ENCODE measurements at places on chromosomes 16 and 17.

GRCh38 chr17:45246861-45247428 is 14.9 kb downstream of the SPATA32 start:
- DNase-seq, result peak; percentile 76

GRCh38 chr16:76583945-76584344 is 306.7 kb downstream of the CNTNAP4 start:
- no peak for DNase-seq

DNA sequence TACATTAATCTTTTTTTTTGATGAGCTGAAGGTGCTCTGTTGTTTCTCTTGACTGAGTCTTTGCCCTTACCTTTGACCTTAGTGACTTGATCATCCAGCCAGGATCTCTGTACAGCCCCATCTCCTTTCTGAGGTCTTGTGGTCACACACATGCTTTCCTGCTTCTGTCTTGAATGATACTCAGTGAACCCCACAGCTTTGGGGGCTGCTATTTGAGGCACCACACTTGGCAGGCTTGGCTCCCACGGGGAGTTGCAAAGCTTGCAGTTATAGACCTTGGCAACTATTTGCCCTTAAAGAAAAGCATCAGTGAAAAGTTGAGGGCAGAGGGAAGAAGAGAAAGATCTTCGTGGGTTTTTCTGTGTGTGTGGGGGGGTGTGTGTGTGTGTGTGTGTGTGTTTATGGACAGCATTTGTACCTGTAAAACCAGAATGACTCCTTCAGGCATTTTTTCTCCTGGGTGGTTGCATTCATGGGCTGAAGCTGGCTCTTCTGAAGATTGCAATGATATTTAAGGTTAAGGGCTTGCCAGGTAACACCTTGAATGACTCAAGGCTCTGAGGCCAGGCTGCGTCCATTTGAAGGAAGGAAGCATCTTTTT is 101.6 kb downstream of the MSI2 start:
- DNase-seq, result no peak

DNA sequence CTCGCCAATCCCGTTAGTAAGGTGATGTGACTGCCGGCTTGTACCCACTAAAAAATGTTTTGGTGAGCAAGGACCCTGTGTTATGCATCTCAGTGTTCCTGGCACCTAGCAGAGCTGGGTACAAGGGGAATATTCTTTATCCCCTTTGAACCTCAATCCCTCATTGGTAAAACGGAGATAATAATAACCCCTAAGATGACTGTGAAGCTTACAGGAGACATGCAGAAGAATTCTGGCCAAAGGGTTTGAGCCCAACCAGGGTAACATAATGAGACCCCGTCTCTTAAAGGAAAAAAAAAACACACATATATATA is 896 bp downstream of the GGA2 start:
- DNase-seq, result no peak

GRCh38 chr17:38848557-38848891 is 5.0 kb downstream of the RPL23 start:
- no peak for DNase-seq

- DNase-seq, result no peak
These were observed 181.6 kb downstream of the DNAH9 start for GRCh38 chr17:11779892-11780291.

DNA sequence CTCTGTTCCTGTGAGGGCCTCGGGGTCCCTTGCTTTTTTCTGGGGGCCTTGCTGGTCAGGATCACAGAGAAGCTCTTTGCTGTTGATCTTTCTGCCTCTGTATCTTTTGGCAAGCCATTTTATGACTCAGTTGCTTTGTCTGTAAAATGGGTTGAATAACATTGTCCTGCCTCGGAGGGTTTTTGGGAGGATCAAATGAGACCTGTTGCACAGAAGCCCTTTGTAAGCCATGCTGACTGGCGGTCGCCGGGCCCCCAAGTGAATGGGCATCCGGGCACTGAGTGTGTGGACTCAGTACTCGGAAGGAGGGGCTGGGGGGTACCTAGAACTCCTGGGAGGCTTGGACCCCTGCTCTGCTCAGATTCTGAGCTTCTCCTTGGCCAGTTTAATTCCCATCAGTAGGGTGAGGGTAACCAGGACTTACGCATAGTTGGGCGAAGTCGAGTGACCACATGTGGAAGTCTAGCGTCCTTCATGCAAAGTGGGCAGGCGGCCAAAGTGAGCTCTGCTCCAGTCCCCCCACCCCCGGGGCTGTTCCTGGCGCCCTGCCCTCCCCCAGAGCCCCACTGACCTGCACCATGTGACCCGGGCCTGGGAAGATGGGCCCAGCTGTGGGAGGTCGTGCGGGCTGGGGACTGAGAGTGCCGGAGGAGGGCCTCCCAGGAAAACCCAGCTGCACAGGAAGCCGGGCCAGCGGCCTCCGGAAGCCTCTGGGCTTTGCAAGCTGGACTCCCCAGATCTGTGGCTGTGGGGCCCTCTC is 284.0 kb downstream of the SEC14L1 start:
- DNase-seq, result no peak

GRCh38 chr17:21125862-21126261 is 902 bp upstream of the DHRS7B start:
- DNase-seq, result peak; percentile 57

DNA sequence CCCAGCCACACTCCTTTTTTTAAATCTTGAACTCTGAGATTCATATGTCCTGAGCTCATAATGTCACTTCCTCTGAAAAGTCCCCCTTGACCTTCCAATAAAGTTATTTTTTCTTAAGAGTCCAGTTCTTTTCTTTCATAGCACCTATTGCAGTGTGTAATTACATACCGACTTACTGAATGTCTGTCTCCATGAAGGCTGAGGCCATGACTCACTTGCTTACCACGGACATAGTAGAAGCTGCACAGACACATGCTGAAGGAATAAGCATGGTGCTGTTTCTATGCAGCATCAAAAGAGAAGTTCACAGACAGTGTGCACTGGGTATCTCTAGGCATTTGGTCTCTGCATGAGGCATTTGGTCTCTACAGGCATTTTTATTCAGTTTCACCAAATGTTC is 77.2 kb downstream of the C17orf67 start:
- no peak for DNase-seq

DNA sequence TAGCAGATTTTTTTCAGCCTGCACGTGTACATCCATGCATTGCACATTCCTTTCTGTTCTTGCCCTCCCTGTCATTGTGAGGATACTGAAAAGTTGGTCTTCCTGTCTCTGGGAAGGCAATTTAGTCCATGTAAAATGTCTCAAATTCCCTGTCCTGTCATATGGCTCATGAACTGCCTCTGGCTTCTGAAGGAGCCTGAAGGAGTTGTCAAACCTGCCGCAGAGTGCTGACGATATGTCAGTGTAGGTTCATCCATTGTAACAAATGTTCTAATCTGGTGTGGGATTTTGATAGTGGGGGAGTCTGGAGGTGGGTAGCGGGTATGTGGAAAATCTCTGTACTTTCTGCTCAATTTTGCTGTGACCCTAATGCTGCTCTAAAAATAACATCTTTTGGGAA is 59.6 kb downstream of the YPEL2 start:
- no peak for DNase-seq

DNA sequence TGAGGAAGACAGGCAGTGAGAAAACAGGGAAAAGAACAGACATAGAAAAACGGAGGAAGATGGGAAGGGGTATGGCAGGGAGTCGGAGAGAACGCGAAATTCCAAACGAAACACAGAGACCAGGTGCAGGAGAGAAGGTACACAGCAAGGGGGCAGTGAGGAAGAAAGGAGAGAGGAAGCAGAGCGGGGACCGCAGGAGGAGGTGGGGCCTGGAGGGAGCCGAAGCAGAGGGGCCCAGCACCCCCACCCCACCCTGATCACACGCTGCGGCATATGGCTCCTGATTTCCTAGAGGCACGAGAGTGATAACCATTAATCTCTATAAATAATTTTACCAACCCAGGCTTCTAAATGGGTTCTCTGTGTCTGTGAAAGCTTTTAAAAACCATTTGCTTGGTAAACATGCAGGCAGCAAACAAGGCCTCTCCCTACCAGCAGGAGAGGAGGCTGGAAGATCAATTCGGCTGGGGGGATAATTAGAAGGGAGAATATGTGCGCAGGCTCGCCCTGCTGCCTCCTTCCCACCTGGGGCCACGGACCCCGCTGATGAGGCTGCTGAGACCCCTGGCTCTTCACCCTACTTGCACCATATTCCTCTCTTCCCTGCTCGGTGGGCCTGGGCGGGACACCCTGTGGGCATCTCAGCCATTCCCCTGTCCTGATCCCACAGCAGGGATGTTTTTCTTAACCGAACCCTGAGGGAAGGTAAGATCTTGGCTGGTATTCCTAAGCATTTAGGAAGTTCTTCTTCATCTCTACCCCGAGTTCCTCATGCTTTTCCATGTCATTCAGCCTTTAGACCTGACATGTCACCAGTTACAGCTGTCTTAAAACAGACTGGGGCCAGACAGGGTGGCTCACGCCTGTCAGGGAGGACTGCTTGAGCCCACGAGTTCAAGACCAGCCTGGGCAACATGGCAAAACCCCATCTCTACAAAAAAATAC is 86.7 kb downstream of the TMEM132E start:
- DNase-seq, result no peak

DNA sequence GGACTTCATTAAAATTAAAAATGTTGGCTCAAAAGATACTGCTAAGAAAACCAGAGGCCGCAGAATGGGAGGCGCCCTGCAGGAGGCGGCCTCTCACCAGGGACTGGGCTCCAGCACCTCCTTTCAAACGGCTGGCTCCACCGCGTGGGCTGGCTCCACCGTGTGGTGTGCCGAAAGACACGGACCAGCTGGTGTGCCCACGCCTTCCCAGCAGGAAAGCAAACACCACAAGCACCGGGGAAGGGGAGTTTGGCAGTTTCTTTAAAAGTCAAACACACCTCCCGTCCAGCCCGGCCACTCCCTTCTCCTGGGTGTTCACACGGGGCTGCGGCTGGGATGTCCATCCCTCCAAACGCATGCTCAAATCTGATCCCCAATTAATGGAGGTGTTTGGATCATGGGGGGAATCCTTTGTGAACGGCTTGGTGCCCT is 13.9 kb downstream of the HAGH start:
- DNase-seq, result peak; percentile 54

- DNase-seq, result peak; percentile 43
These were observed 24.8 kb downstream of the MYO18A start for GRCh38 chr17:29155227-29155965.

- no peak for DNase-seq
These were observed 18.4 kb downstream of the GOSR1 start for GRCh38 chr17:30495586-30495985.

DNA sequence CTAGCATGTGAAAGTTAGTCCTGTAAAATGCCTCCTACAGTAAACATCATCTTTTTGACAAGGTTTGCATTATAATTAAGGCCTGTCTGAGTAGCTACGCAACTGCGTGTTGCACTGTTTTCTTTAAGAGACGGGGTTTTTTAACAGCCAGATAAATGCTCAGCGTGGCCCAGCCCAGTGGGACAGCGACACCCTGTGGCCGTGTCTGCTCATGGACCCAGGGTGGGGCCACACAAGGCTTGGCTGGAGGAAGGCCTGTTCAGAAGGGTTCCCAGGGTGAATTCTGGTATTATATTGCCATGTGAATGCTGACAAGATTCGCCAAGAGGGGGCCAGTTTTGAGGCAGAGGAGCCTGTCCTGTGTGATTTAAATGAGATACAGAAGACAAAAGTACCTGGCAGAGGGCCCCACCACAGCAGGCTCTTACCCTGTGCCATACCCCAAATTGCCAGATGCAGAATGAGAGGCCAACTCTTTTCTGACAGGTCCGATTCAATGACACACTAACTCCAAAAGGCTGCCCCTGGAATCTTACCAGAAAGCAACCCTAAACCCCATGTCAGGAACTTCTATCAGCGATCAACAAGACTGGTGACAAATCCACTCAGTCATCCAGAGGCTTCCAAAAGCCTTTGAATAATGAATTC is 65.9 kb upstream of the IRX6 start:
- peak; percentile 19 for DNase-seq

GRCh38 chr16:2155977-2156848 is 631 bp downstream of the TRAF7 start:
- DNase-seq, result no peak

GRCh38 chr17:76558198-76559095 is 18.6 kb downstream of the PRCD start:
- no peak for DNase-seq

DNA sequence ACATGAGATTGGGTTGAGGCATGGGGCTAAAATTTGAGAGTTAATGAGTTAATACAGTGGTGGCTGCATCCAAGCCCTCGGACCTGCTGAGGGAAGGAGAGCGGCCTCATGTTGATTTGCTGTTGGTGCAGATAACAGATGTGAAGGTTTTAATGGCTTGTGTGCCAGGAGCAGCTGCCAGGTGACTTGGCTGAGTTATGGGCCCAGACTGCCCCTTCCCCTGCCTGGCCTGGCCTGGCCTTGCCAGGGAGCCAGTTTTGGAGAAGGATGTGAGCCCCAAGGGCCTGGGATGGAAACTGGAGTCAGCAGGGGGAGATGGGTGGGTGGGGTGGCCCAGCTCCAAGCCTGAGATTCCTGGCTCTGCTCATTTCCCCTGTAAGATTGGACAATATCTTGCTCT is 230.1 kb downstream of the CBLN1 start:
- DNase-seq, result no peak

- DNase-seq, result no peak
These were observed 8.1 kb downstream of the MEIOB start for GRCh38 chr16:1863681-1864460.

GRCh38 chr17:65359016-65359415 is 202.4 kb downstream of the AXIN2 start:
- no peak for DNase-seq

- DNase-seq, result no peak
These were observed 16.3 kb downstream of the ITGAD start for GRCh38 chr16:31409433-31409832.

DNA sequence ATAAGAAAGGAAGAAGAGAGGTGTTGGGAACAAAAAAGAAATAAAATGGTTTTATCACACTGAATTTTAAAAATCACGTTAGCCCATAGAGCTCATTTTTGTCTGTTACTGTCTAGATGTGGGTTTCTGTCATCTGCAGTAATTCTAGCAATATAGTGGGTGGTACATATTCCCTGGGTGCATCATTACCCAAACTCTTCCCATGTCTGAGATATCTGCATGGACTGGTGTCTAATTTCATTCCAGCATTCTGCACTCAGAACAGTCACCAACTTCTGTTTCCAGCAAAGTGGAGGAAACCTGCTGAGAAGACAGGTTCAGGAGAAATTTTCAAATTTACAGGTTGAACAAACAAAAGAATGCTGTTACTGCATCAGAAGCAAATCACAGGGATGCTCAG is 263.8 kb downstream of the CDH11 start:
- DNase-seq, result no peak

DNA sequence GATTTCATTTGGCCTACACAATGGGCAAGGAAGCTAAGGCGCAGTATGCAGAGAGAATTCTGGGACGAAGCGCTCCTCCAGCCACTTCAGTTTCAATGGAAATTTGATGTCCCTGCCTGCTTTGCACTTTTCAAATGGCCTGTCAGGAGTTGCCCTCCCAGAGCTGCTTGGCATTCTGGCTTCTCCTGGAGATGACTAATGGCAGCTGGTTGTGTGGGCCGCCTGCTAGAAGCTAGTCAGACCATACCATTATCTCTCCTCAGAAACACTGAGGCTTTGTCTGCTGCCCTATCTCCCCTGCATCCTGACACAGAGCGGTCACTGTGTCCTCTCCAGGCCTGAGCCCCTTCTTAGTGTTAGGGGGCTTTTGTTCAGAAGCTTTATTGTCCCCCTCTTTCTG is 180.1 kb downstream of the SPECC1 start:
- no peak for DNase-seq

- no peak for DNase-seq
These were observed 16.1 kb upstream of the NPTX1 start for GRCh38 chr17:80492343-80493136.

All from activated CD4-positive, alpha-beta T cell treated with anti-CD3 and anti-CD28 coated beads, Interleukin-2, amount 50 U/mL, for 1 hour (primary cell).